ENCODE measurements at places on chromosomes 6 and 20. TPM values are rescaled to one million over a fixed set of nuclear protein-coding genes. Genes with fewer than 3 reads are reported as not detected.

Gene MATN4
- 2.7 TPM for total RNA-seq

- no peak for DNase-seq
Observed at GRCh38 chr6:104603108-104603745, 256.5 kb downstream of the HACE1 start.

DNA sequence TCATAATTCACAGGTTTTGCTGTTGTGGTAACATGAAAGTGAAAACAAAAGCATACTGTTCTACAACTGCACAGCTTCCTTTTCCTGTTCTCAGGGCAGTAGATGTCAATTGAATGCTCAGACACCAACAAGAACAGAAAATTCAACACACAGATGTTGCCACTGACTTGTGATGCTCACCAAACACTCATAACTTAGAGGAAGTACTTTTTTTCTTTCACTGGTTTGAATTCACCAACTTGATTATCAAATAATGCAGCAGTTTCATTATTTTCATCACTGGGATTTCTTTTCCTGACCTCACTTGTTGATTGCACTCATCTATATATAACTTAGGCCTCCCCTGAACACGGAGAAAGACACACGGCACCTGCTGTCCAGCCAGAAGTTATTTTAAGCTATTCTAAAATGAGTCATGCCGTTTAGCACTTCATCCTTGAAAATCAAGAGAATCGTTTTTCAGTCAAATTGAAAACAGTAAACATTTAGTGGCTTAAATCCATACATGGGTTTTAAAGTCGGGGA, 949 bp downstream of the TXLNB start:
- DNase-seq: peak; percentile 21

Gene DEFB124
- not detected for total RNA-seq

GRCh38 chr6:38443352-38444144, 196.2 kb downstream of the BTBD9 start:
- DNase-seq: no peak

Gene MEP1A
- not detected for total RNA-seq

GRCh38 chr20:32585586-32586127, 524 bp upstream of the NOL4L start:
- DNase-seq: no peak

GRCh38 chr20:57413986-57414385, 22.8 kb downstream of the RBM38 start:
- no peak for DNase-seq

Gene SLC26A8
- not detected for total RNA-seq

Gene RPP21
- total RNA-seq: 177 TPM

Gene ZNF311
- total RNA-seq: 1.1 TPM
